ENCODE measurements at places on chromosomes 12 and 14. TPM values are rescaled to one million over a fixed set of nuclear protein-coding genes. Genes with fewer than 3 reads are reported as not detected.

GRCh38 chr12:26732005-26732908 is 100.7 kb downstream of the ITPR2 start:
- no peak for DNase-seq

DNA sequence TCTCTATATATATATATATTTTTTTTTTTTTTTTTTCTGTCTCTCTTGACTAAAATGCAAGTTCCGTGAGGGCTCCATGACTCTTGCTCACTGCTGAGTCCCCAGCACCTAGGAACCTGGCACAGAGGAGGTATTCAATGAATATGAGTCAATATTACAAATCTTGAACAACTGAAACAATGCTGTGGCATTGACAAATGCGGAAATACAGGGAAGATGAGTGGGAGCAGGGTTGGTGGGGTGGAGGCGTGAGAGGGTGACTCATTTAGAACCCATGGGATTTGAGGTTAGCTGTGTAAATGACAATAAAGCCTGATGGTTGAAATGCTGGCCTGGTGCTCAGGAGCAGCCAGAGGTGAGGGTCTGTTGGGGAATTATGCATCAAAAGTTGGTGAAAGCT is 121.7 kb upstream of the FUT8 start:
- no peak for DNase-seq

LDHB gene
- 1,103 TPM for total RNA-seq

GRCh38 chr12:104133321-104133720 is 4.7 kb downstream of the NFYB start:
- no peak for DNase-seq

DNA sequence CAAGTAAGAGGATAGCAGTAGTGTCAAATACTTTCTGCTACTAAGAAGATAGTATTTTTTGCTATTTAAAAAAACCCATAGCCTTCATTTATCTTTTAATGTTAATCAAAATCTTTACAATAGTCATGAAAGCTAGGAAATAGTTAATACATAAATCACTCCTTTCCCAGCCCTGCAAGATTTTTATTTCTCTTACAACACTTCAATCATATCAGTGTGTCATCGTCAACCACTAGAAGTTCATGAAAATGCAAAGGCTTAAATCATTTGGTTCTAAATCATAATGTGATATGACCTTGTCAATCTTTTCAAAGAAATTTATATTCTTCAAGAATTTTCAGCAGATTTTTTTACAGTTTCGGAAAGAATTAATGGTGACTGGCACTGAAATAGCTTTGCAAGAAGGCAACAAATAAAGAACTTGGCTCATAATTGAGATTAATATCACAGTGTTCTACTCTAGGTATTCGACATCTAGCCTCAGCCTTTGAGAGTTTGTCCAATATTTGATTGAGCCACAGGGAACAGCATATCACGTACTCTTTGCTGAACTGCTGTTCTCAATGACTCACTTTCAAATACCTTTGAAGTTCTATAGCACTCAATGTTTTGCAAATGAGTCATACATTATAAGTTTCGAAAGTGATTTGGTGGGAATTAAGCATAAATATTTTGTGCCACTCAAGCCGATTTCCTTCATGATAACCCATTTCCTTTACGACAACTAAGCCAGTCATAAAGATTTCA is 384.0 kb upstream of the FOXG1 start:
- DNase-seq = no peak

GRCh38 chr12:79451365-79451764 is 239.4 kb downstream of the PAWR start:
- no peak for DNase-seq

C12orf50 gene
- 0.06 TPM for total RNA-seq

TAS2R9 gene
- total RNA-seq = not detected

GRCh38 chr14:104078031-104078455 is 7.5 kb upstream of the ASPG start:
- peak; percentile 84 for DNase-seq

- DNase-seq = no peak
Measured at GRCh38 chr14:99874306-99874705, 81.1 kb downstream of the EML1 start.

DNA sequence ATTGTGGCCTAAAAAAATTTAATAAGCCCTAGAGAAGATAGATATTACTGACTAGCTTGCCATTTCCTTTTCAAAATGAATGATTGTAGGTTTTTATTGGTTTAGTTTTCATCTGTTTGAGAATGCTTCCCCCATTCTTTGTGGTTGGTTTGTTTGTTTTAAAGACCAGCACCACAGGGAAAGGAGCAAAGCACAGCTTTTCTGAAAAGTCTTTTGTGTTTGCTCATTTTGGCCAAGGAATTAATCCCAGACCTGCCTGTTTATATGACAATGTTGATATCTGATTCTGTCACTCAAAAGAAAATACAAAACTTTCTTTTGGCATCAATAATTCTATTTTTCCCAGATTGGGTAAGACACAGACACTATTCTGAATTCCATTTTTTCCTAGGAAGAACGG is 312.5 kb upstream of the FLRT2 start:
- DNase-seq = no peak

KRT79 gene
- total RNA-seq = not detected

- DNase-seq = no peak
Measured at GRCh38 chr12:46523863-46524770, 151.5 kb upstream of the SLC38A2 start.

APEX1 gene
- total RNA-seq = 71.5 TPM

DNA sequence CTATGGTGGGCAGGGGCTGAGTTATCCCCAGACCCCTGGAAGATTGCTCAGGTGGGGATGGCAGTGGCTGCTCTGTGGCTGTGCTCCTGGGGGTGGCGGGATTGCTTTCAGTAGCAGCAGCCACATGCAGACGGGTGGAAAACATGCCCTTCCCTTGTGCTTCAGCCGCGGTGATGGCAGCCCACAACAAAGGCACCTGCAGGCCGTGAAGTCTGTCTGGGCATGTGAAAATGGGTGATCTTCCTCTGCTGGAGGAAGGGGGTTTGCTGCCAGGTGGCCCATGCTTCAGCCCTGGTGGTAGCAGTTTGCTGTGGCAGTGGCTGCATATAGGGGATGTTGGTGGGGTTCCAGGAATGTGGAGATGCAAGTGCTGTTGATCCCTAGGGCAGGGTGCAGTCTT is 326.2 kb upstream of the RGS6 start:
- DNase-seq = no peak

- peak; percentile 88 for DNase-seq
Measured at GRCh38 chr12:52634266-52635056, 16.1 kb upstream of the KRT73 start.

- DNase-seq = no peak
Measured at GRCh38 chr12:52222692-52223091, 10.4 kb upstream of the KRT7 start.

GRCh38 chr12:94889445-94890210 is 113.9 kb downstream of the NDUFA12 start:
- no peak for DNase-seq

TMTC3 gene
- total RNA-seq = 12.6 TPM

DNA sequence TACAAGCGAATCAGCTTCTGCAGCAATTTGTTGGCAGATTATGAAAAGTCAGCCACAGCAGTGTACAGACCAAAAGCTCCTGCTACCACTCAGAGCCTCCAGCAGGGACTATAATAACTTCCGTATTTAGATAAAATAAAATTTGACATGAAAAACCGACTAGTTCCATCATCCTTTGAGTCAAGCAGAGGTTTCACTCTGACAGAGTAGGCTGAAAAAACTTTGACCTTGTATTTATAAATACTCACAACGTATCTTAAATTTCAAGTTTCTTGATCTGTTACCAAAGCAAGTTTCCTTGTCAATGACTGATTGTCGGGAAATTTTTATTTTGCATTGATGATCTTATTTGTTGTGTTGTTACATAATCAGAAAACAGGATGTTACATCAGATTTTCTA is 283.4 kb downstream of the DAD1 start:
- DNase-seq = no peak

GRCh38 chr14:89121968-89122620 is 294.9 kb downstream of the FOXN3 start:
- no peak for DNase-seq

- DNase-seq = no peak
Measured at GRCh38 chr12:89427508-89428156, 75.3 kb upstream of the DUSP6 start.

SOAT2 gene
- total RNA-seq = not detected

DNA sequence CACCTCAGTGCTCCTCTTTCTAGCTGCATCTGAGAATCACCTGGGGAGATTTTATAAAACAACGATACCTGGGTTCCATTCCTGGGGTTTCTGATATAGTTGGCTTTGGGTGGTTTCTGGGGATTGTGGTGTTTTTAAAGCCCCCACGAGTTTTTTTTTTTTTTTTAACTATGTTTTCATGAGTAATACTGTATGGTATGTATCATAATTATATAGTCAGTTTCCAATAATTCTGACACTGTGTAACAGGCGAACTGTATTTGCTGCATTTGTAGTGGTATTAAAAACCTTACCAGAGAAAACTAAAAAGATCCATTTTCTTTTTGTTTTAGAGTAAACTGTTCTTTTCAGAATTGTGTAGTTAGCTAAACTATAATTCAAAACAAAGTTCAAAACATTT is 84.9 kb downstream of the SRGAP1 start:
- no peak for DNase-seq

NDUFA9 gene
- total RNA-seq = 160 TPM

DNA sequence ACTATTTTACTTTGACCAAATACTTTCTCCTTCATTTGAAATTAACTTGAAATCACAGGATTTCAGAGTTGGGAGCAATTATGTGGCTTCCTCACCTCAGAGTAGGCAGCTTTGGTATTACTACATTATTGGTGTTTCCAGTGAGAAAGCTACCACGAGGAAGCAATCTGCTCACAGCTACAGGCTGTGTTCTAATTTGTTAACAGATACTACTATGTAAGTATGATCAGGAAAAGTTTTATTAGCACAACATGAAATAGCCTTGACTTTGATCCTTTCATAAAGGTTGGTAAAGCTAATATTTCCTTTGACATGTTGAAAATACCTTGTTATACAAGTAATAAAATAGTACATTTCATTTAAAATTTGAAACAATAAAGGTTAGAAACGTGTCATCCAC is 30.6 kb downstream of the TAOK3 start:
- no peak for DNase-seq

- no peak for DNase-seq
Measured at GRCh38 chr12:27851311-27851710, 71.3 kb upstream of the MANSC4 start.

KRT6A gene
- total RNA-seq = not detected

MYBPC1 gene
- total RNA-seq = 27.9 TPM

DNA sequence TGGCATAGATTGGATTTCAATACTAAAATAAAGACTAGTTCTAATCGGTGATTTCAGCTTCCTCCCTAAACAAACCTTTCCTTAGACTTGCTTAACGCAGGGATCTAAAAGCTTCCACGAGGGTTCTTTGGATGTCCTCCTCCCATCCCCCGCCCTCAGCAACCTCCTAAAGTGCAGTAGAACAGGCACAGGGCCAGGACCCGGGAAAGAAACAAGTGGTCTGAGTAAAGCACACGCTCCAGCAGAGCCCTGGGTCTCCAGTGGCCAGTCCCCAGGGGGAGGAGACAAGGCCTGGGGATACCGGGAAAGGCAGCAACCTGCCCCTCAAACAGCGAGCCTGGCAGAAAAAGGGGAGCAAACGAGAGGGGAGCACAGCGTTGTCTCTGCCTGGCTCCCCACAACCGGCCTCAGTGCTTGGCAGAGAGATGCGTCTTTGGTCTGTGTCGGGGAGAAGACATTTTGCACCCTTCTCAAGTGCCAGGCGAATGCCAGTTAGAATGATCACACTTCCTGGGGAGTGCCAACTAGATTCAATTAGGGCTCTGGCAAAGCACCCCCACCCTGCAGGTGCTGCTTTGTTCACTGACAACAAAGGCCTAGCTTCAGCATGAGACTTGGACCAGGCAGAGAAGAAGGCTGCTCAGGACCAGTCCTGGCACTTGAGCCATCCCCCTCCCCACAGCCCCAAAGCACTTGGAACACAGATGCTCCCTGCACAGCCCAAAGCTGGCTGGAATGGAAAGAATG is 17.1 kb upstream of the SLC6A12 start:
- DNase-seq = no peak

EIF2S3B gene
- total RNA-seq = 0.36 TPM

DNA sequence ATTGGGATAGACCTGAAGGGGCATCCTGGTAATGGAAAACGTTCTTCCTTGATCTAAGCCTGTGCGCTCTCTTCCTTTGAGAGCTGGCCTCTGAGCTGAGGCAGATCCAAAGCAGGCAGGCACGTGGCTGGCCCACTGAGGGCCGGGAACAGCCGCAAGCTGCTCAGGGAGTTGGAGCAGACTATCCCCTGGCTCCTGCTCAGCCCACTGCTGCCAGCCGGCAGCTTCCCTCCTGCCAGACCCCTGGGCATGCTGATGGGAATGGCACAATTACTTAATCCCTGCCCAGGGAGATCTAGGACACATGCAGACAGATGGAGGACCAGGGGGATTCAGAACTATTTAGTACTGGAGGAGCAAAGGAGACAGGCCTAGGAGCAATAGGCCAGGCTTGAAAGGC is 14.4 kb downstream of the NEUROD4 start:
- DNase-seq = no peak

LETMD1 gene
- total RNA-seq = 33.9 TPM

DNA sequence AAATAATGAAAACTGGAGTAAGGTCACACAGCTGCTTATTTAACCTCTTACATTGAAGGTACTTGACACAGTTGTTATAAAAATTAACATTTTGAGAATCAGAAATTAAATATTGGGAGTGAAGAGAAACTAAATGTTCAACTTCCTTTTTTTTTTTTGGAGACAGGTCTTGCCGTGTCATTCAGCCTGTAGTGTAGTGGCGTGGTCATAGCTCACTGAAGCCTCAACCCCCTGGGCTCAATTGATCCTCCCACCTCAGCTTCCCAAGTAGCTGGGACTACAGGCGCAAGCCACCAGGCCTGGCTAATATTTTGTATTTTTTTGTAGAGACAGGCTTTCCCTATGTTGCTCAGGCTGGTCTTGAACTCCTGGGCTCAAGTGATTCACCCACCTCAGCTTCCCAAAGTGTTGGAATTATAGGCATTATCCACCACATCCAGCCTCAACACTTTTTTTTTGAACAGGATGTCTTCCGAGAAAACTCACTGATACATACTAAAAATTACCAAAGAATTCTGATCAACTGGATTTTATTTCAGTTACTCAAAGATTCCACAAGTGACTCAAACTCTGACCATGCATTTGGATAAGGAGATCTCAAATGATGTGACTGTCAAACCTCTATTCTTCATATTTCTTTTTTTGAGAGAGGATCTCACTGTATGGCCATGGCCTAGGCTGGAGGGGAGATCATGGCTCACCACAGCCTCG is 35.4 kb downstream of the SGPP1 start:
- DNase-seq = no peak

GRCh38 chr12:14841761-14842160 is 1.6 kb downstream of the ART4 start:
- DNase-seq = peak; percentile 75

DNA sequence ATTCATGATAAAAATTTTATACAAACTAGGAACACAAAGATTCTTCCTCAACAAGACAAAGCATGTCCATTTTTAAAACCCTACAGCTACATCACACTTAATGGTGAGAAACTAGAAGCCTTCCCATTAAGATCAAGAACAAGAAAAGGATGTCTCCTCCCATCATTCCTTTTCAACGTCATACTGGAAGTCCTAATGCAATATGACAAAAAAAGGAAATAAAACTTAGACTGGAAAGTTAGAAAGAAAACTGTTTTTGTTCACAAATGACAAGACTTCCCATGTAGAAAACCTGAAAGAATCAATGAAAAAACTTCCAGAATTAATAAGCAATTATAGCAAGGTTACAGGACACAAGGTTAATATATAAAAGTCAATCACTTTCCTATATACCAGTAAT is 82.5 kb downstream of the NUMB start:
- DNase-seq = no peak

Measured in right cardiac atrium (tissue), 5 donors.